Activated CD8-positive, alpha-beta T cell treated with anti-CD3 and anti-CD28 coated beads for 36 hours (primary cell): ENCODE measurements at places on chromosomes 5 and 9. TPM values are rescaled to one million over a fixed set of nuclear protein-coding genes. Genes with fewer than 3 reads are reported as not detected.
A peak's percentile ranks its signal among the peaks of the same experiment; 100 is the strongest.

Gene C5orf34
- total RNA-seq, result 10.5 TPM

Gene ARSI
- total RNA-seq, result not detected

Gene OR1J2
- total RNA-seq, result not detected

DNA sequence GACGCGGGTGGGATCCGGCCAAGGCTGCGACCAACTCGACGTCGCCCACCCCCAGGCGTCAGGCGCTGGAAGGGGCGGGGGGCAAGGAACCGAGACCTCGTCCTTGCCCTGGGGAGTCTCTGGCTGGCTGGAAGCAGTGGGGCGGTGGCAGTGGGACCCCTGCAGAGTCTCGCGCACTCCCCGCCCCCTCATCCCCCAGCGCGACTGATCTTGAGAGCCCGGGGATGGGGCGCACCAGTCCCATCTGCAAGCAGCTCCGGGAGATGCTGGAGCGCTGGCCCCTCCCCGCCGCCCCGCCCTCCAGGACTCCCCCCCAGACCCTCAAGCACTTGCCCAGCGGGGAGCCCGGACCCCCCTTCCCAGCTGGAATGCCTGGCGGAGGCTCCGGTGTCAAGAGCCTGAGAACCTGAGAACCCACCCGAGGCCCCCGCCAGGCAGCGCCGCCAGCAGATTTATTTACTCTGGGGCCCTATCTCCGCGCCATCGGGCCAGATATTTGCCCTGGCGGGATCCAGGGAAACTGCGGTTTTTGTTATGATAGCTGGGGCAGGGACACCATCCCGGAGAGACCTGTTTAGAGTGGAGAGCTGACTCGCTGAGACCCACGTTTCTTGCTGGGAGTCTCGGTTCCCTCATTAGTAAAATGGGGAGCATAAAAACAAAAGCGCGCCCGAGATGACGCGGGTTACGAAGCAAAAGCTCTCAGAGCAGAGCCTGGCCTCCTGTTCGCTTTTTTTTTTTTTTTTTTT lies 1.2 kb downstream of the PRRT1B start:
- H3K4me1 ChIP-seq, result peaks cover 14% of the 10 kb centered on the region
- H3K36me3 ChIP-seq, result peaks cover 16% of the 10 kb centered on the region
- H3K27me3 ChIP-seq, result peaks cover 58% of the 10 kb centered on the region
- H3K4me3 ChIP-seq, result peak overlapping the region; percentile 64
- H3K27ac ChIP-seq, result no peak overlapping the region

DNA sequence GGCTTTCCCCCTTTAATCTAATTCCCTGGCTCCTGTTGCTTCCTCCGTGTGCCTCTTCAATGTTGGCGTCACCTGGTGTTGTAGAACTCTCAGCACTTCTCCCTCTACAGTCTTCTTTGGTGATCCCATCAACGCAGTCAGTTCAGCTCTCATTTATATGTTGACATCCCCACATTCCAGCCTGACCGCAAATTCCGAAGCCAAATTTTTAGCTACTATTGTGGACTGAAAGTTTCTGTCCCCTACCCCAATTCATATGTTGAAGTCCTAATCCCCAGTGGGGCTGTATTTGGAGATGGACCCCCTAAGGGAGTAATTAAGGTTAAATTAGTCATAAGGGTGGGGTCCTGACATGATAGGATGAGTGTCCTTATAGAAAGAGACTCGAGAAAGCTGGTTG lies 210.6 kb upstream of the ADAMTSL1 start:
- no peak for DNase-seq
- no peak overlapping the region for H3K27ac ChIP-seq
- no peak overlapping the region for H3K4me3 ChIP-seq
- H3K36me3 ChIP-seq, result no peaks in the 10 kb centered on the region
- H3K4me1 ChIP-seq, result no peaks in the 10 kb centered on the region

GRCh38 chr9:129617167-129617566 lies 3.7 kb downstream of the C9orf50 start:
- peaks cover 4% of the 10 kb centered on the region for H3K4me1 ChIP-seq
- H3K27ac ChIP-seq, result no peak overlapping the region
- peaks cover 19% of the 10 kb centered on the region for H3K27me3 ChIP-seq
- DNase-seq, result peak; percentile 50
- H3K4me3 ChIP-seq, result no peak overlapping the region
- H3K36me3 ChIP-seq, result no peaks in the 10 kb centered on the region

DNA sequence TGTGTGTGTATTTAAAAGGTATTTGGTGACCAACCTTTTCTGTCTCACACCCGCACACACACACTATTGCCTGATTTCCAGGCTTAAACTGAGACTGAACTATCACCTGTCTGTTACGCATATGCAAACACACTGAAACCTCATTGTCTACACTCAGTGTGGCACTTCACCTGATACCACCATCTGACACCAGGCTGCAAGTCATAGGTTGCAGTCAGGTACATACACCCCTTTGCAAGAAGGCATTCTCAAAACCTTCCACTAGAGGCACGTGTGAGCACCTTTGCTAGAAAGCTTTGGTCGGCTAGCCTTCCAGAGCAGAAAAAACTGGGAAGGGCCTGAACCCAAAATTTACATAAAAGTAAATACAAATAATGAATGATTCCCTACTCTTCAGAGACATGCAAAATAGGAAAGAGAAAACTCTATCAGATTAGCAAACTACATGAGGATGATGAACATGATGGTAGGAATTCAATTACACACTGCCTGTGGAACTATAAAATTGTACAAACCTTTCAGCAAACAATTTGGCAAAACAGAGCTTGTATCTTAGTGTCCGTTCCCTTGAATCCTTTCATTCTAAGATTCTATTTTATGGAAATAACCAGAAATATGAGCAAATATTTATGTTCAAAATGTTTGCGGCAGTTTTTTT lies 5.9 kb upstream of the FOXD1 start:
- no peak overlapping the region for H3K27ac ChIP-seq
- peaks cover 61% of the 10 kb centered on the region for H3K27me3 ChIP-seq
- no peak overlapping the region for H3K4me3 ChIP-seq
- no peaks in the 10 kb centered on the region for H3K36me3 ChIP-seq
- DNase-seq, result peak; percentile 51

GRCh38 chr9:132794730-132795380 lies 83.2 kb downstream of the AK8 start:
- H3K4me3 ChIP-seq, result no peak overlapping the region
- DNase-seq, result peak; percentile 24
- no peaks in the 10 kb centered on the region for H3K36me3 ChIP-seq
- H3K27ac ChIP-seq, result no peak overlapping the region
- H3K4me1 ChIP-seq, result no peaks in the 10 kb centered on the region

DNA sequence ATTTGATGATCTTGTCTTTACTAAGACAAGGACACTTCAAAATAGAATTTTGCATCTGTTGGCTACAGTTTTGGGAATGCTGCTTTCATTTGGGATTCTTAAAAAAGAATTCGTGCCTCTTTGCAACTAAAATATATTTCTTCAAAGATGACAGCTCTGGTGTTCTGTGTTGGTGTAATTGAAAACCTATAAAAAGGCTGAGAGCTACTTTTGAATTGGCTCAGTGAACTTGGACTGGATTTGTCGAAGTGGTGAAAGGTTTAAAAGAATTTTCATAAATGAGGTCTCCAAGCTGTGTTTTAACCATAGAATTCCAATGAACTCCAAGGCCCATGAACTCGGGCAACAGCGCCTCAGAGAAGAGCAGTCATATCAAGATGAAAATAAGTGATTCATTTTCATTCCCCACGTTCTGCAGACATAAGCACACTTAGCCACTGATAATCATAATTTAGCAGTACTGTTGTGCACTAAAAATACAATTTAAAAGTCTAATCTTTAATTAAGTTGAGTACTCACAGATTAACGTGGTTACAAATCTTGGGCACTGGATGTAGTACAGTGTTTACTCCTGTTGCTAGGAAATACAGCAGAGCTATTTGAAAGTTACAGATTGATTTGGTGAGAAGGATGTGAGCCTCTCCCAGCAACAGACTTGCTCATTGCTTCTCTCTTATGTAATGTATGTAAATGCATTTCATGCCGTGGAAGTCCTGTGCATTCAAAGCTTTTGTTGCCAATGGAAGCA lies 10.9 kb downstream of the SNCAIP start:
- DNase-seq, result no peak
- H3K4me1 ChIP-seq, result no peaks in the 10 kb centered on the region
- H3K27ac ChIP-seq, result no peak overlapping the region
- no peak overlapping the region for H3K4me3 ChIP-seq
- no peaks in the 10 kb centered on the region for H3K36me3 ChIP-seq

DNA sequence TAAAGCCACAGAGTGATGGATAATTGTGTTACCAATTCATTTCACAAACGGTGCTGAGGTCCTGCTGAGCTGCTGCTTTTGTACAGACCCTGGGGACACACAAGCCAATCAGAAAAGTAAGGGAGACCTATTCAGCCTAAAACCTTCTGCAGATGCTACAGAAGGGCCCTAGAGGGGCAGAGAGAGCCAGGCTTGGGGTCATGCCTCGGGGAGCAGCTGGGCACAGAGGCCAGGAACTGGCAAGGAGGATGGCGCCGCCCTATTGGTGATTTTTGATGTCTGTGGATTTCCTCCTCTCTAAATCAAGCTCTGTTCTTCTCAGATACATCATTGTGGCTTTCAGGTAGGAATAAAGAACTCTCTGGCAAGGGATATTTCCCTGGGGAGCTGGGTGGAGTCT lies 181.9 kb downstream of the ZNF462 start:
- H3K27me3 ChIP-seq, result peaks cover 3% of the 10 kb centered on the region
- H3K36me3 ChIP-seq, result no peaks in the 10 kb centered on the region
- H3K4me1 ChIP-seq, result no peaks in the 10 kb centered on the region
- no peak overlapping the region for H3K4me3 ChIP-seq
- DNase-seq, result peak; percentile 22
- no peak overlapping the region for H3K27ac ChIP-seq

DNA sequence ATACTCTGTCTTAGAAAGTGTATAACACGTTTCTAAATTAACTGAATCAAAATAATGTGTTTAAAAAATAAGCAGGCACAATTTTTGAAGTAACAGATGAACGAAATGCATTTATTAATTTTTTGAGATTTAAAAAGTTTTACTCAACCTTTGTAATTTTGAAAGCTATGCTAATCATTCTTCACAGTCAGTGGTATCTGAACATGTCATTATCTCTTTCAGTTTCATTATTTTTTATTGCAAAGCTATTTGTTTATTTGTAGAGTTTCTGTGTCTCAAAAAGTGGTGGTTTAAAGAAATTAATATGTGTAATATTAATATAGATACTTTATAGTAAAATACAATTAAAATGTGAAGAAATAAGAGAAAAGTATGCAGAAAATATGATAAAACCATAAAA lies 11.2 kb downstream of the CHSY3 start:
- no peak for DNase-seq
- H3K27me3 ChIP-seq, result peaks cover 8% of the 10 kb centered on the region
- H3K4me3 ChIP-seq, result no peak overlapping the region
- no peaks in the 10 kb centered on the region for H3K4me1 ChIP-seq
- H3K27ac ChIP-seq, result no peak overlapping the region

DNA sequence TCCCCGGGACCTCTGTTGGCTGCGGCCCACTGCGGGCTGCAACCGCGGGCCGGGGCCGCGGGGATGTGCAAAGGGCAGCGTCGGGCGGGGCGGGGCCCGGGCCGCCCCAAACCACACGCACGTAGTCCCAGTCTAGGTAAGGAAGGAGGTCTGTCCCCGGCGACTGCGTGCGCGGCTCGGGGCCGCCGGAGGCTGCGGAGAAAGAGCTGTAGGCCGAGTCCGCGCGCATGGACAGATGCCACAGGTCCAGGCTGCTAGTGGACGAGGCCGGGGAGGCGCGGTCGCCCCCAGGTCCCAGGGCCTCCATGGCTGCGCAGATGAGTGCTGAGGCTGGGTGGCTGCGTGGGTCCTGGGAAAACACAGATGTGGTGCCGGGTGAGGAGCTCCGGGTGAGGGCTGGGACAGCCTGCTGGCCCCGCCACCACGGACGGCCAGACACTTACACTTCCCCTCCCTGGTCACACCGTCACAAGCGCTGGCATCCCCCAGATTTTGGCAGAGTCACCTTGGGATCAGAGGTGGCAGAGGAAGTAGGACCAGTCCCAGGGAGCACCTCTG lies 4.5 kb downstream of the SHROOM1 start:
- no peaks in the 10 kb centered on the region for H3K36me3 ChIP-seq
- peaks cover 6% of the 10 kb centered on the region for H3K4me1 ChIP-seq
- H3K27me3 ChIP-seq, result peaks cover 56% of the 10 kb centered on the region
- DNase-seq, result peak; percentile 51
- H3K4me3 ChIP-seq, result peak overlapping the region; percentile 41

- H3K4me1 ChIP-seq, result peaks cover 3% of the 10 kb centered on the region
- no peak overlapping the region for H3K27ac ChIP-seq
- no peak for DNase-seq
Observed at GRCh38 chr9:135949501-135950134, 11.6 kb downstream of the UBAC1 start.

DNA sequence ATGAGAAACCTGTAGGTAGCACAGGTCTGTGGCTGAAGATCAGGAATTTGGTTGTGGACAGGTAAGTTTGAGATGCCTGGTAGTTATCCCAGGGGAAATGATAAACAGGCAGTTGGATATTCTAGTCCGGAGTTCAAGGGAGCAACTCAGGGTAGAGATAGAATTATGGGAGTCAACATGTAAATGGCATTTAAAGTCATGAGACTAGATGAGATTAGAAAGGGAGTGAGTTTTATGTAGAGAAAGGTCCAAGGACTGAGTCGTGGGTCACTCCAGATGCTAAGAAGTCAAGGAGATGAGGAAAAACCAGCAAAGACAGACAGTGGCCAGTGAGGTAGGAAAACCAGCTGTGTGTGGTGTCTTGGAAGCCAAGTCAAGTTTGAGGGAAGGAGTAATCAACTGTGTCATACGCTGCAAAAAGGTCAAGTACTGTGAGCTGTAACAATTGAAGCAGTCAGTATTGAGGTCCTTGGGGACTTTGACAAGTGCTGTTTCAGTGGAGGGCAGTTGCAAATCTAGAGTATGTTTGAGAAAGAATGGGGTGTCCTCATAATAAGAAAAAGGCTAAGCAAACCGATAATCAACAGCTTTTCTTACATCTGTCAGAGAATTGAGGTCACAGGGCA lies 18.2 kb downstream of the GNPDA1 start:
- peaks cover 15% of the 10 kb centered on the region for H3K4me1 ChIP-seq
- peaks cover 35% of the 10 kb centered on the region for H3K36me3 ChIP-seq

DNA sequence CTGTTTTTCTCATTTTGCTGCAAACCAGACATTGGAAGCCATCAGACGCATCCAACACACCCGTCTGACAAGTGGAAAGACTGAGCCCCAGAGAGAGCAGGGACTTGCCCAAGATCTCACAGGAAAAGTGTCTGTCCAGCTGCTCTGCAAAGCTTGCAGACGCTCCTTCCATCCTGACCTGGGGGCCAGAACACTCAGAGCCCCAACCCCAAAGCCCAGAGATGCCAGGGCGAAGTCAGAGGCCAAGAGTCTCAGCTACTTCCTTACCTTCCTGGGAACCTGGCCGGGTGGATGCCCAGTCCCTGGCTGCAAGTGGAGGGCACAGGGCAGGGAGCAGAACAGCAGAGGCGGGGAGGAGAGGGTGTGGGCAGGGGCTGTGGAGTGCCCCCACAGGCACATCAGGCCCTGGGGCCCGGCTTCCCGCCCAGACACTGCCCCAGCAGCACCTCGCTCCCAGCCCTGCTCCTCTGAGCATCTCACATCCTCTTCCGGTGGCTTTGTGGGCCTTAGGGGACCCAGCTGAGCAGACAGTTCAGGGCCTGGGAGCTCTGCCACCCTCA lies 9.7 kb upstream of the RALGDS start:
- peaks cover 83% of the 10 kb centered on the region for H3K4me1 ChIP-seq
- H3K4me3 ChIP-seq, result peak overlapping the region; percentile 73
- H3K27me3 ChIP-seq, result no peaks in the 10 kb centered on the region
- peak overlapping the region; percentile 91 for H3K27ac ChIP-seq
